ENCODE measurements at places on chromosomes 7 and 10.

- DNase-seq: no peak
These were observed 1.3 kb downstream of the CTTNBP2 start for GRCh38 chr7:117871778-117872538.

DNA sequence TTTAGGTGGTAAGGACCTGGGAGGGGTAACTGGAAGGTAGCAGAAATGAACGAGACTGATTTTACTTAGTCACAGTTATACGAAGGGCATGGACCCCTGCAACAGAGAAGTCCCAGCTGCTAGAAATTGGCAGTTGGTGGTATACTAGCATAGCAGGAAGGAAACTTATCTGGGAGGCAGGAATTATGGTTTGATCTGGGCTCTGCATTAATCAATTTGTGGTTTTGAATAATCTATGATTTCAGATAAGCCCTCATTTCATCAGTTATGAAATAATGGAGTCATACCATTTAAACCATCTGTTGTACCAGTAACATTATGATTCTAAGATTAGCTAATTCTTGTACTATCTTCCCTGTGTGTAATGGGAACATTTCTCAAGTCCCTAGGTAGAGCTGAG is 54.0 kb upstream of the TMEM229A start:
- DNase-seq: no peak

GRCh38 chr10:79436066-79436849 is 9.2 kb downstream of the ZCCHC24 start:
- no peak for DNase-seq

DNA sequence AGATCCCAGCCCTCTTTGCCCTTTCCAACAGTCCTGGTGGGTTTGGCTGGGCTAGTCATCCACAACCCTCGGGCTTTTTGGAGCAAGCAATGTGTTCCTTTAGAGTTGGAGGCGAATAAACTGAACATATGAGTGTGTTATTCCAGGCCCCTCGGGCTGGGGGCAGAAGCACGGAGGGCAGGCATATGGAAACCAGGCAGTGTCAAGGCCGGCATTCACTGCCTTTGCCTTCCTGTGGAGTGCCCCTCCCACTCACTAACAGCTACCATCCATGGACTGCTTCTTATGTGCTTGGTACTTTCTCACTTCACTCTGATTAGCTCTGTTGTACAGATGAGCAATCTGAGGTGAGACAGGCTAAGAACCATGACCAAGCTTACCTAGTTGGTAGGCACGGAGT is 53.9 kb upstream of the EFCAB10 start:
- no peak for DNase-seq

DNA sequence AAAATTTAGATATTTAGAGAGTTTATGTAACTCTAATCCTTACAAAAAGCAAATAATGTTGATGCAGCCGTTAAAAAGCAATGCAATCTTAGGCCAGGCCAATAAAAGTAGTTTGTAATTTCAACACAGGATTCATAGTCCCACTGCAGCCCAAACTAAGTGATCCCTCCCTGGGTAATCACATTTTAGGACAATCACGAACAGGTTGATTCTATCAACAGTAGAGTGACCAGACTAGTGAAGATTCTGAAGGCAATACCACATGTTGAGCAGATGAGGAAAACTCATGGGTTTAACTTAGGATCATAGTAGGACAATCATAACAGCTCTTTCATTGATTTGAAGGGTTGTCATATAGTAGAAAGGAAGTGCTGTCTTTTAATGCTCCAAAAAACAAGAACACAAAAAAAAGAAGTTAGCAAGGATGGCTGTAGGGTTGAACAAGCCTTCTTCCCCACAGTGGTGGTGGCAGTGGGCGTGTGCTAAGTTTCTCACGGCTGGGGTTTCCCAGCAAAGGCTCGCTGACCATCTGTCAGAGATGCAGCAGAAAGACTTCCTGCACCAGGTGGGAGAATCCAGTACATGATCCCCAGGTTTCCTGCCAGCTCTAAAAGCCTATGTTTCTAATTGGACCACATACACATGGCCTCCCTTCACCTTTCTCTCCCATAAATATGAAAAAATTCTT is 212.2 kb downstream of the CHRM2 start:
- DNase-seq: no peak

- DNase-seq: peak; percentile 6
These were observed 145.1 kb downstream of the PLXNA4 start for GRCh38 chr7:132430861-132431822.

DNA sequence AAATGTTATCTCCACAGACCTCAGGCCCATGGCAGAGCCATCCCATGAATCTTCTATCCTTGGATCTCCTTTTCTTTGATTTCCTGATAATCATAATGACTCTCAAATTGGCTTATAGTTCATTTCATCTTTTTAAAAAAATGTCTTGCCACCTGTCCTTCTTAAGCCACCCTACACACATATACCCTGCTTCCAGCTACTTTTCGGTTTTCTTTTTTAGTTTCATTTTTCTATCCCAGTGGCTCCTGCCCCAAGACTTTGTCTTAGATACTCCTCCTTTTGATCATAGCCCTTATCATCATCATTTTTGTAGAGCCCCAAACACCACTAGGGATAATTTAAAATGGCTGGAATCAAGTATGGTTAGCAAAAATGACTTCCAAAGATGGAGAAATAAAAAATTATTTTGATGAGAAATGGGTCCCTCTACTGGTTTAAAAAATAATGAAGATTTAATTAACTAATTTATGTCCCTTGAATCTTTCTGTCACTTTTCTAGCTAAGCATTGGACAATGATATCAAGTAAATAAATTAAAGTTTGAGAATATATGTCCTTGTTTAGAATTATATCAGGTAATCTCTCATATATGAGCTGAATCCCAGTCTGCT is 277.3 kb upstream of the SEMA3D start:
- no peak for DNase-seq

DNA sequence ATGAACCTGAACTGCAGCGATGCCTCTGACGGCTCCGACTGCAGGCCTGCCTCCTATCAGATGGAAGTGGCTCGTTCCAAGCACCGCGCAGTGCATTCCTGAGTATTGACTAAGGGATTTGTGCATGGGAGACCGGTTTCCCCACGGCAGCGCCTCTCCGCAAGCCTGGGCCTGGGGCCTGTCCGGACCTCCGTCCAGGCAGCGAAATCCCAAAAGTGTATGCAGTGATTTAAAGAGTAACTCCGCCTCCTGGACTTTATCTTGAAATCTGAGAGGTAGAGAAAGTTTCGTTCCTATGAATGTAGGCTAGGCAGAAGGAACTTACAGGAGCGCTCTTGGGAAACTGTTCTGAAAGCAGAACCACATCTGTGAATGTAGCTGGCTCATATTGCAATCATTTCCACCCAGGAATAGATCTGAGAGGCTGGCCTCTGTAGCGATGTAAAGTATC is 106.2 kb upstream of the CELF2 start:
- DNase-seq: peak; percentile 94

DNA sequence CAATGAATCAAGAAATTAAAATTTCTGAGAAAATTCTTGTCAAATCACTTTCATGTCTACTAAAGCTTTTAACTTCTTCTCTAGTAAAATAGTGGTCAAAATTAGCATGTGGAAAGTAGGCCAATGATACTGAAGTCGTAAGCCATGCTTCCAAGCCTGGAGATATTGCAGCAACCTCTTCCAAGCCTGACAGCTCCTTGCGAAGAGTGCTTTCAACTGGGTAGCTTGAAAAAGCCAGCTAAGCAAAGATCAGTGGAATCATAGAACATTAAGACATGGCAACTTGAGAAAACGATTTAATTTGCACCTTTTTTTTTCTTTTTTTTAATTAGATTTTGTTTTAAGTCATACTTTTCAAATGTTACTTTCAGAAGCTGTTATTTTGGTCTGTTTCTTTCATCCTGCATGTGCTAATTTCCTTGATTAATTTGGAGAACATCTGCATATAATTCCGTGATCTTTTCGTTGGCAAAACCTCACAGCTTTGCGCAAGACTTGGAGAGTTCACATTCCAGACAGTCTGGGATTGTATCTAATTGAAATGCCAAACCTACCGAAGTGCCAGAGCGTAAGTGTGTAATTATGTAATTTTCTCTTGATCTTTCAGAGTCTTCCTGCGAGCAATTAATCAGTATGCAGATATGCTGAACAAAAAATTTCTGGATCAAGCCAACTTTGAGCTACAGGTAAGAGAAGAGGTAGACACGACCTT is 142.2 kb upstream of the INSYN2A start:
- DNase-seq: peak; percentile 67

GRCh38 chr7:20408467-20408826 is 77.7 kb downstream of the ITGB8 start:
- peak; percentile 62 for DNase-seq

GRCh38 chr7:44563171-44563679 is 10.5 kb downstream of the DDX56 start:
- DNase-seq: no peak

DNA sequence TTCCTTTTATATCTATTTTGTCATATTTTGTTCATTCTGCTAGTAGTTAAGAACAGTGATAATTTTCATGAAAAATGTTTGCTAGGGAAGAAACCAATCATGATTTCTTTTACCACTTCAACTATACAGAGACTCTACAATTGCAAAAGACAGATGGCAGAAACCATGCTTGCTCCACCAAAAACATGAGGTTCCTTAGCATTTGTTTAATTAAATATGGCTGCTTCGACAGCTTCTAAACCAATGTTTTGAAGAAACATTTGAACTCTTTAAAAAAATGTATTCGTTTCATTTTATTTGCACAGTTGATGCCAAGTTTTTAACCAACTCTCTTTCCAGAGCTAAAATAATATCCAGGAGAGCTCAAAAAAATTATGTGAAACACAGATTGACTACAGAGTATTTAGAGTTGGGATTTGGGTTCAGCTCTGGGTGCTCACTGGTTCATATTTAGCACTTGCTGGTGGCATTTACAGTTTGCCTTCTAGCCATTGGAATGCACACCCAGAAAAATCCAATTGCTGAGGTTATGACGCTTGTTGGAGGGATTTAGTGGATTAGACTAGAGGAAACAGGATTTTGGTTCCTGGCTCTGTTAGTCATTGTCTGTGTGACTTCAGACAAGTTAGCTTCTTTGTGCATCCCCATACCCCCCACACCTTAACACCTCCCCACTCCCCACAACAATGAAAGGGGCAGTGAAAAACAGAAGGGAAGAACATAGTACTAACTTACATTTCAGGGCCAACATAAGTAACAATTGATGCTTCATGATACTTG is 35.8 kb upstream of the SDHAF3 start:
- no peak for DNase-seq

DNA sequence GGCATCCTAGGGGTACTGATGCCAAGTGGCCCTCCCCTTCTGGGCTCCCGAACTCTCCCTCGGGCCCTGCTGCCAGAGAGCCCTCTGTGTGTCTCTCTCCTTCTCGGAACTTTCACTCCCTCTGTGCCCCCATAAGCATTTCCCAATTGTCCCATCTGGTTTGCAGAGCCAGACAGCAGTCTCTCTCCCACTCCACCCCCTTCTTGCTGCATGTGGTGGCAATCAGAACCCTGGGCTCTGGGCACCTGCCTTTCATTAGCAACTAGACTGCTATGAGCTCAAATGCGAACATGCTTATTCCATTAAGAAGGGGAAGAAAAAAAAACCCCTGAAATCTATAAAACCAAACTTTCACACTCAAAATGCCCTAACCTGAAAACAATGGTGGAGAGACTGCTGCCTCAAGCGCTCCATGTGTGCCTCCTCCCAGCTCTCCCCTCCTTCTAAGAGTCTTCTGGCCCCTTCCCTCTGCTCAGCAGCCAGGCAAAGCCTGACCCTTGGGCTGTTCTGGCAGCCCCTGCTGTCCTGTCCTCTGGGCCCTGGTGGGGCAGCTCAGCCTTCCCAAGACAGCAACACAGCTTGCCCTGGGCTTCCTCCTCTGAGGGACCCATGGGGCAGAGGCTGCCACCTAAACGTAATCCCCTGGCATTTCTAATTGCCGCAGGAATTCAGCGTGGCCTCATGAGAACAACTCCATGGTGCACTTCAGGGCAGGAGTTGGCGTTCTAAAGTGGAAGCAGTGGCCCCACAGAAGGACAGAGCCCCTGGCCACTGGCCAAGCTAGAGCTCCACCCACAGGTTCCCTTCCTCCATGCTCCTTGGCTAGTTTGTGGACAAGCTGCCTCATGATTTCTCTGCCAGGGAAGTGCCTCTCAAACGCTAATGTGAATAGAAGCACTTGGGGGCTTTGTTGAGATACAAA is 415.4 kb downstream of the PLXNA4 start:
- peak; percentile 51 for DNase-seq

DNA sequence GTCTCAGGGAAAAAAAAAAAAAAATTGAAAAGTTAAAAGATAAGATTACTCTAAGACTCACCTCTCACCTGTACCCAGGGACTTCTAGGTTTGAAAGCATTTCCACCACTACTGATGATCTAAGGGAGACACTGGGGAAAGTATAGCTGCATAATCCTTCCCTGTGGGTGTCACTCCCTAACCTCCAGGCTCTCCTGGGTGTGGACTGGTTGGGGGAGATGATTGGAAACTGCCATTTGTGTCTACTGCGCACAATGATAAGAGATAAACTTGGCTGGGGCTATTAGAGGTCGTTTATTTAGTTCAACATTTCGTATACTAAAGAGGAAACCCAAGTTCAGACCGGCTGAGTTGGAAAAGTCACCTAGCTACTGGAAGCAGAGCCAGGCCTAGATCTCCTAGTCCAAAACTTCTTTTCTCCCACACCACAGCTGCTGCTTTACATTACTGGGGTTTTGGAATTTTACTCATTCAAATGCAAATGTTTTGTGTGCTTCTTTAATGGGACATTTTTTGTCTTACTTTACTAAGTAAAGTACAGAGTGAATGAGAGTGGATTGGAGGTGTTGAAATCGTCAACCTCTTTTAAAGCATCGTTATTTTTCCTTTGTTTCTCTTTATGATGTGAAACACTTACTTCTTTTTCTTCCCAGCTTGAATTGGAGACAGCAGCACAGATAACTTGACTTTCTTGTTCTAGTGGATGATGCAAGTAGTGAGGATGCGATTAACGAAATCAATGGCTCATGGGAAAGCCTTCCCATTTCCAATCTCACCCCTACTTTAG is 22.3 kb upstream of the SEC61G start:
- DNase-seq: no peak

DNA sequence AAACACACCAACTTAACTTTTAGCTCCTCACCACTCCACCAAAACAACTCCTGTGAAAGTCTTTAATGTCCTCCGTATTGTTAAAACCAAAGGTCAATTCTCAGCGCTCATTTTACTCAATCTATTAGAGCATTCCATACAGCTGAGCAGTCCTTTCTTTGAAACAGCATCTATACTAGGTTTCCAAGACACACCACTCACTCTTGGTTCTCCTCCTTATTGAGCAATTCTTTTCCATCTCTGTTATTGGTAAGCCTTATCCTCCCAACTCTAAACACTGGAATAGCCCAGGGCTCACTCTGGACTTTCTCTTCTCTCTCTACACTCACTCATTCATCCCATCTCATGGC is 34.9 kb downstream of the COA1 start:
- peak; percentile 90 for DNase-seq
